ENCODE measurements at places on chromosomes 7 and 10.

GRCh38 chr7:92375013-92375412, 72.3 kb upstream of the GATAD1 start:
- DNase-seq: no peak

- no peak for DNase-seq
These were observed 10.1 kb downstream of the IRF5 start for GRCh38 chr7:128947854-128948253.

- DNase-seq: no peak
These were observed 79.4 kb upstream of the EN2 start for GRCh38 chr7:155378580-155378934.

DNA sequence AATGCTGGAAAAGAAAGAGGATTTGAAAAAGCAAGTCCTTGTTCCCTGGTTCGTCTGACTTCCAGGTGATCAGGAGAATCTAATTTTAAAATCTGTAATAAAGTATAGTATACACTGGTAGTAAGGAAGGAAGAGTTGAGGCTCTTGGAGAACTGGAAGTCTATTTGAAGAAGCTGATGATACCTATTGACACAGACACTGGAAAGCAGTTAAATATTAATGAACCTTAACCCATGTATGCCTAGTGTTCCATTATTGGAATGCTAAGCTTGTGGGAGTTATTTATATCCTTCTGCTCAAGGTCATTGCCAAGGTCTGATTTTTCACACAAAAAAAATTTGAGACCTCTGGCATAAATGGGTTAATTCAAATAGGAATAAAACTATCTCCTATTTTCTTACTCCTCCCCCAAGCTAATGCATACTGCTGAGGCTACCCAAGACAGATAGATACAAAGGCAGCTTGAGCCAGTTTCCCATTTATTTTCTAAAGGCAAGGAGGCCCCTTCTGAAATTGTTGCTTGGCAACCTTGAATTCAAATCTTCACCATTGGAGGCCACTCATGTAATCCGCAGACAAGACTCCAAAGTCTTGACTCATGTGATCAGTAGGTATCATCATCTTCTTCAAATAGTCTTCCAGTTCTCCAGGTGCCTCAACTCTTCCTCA, 110.2 kb downstream of the FZD1 start:
- no peak for DNase-seq

DNA sequence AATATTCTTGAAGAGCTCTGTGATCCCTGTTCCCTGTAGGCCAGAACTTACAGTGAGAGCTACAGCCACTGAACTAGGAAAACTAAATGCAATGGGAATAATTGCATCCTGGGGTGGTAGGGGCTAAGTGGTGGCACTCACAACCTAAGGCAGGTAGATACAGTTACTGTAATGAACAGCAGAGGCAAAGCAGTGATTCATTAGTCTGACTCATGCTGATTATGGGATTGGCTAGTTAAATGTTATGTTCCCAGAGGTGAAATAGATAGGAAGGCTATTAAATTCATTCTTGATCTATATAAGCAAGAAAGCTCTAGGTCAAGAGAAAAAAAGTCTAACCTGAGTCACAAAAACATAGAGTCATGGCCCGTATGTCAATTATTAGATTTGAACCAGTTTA, 173.1 kb upstream of the MALRD1 start:
- no peak for DNase-seq

DNA sequence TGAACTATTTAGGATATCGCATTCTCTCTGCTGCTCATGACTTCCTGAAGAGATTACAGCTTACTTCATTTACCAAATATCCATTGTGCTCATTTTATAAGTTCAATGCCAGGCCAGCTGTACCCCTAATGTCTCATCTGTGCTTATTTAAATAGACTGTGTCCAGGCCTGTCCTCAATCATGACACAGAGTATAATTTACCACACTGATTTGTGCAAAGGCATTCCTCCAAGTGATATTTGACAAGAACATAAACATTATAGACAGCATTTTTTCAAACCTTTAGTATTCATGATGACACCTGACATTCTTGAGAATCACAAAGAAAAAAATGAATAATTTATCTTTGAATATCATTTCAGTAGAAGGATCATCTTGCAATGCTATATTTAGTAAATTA, 260.1 kb upstream of the SEMA3D start:
- no peak for DNase-seq

DNA sequence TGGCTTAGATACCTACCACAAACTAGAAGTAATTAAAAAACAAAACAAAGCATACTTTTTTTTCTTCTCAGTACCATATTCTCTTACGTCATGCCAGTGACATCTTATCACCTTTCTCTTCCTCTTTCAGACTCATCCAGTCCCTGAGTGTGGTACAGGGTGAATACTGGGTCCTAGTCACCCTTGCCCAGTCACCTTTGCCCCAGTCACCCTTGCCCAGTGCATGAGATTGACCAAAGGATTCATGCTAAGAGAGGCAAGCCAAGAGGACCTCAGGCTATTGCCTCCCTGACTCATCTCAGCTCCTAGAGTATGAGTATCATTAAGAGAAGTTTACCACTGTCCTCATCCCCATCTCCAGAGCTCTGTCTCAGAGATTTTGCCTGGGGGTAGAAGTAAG, 10.0 kb upstream of the TSPAN12 start:
- no peak for DNase-seq

GRCh38 chr7:52254396-52255010, 780.9 kb upstream of the POM121L12 start:
- no peak for DNase-seq

DNA sequence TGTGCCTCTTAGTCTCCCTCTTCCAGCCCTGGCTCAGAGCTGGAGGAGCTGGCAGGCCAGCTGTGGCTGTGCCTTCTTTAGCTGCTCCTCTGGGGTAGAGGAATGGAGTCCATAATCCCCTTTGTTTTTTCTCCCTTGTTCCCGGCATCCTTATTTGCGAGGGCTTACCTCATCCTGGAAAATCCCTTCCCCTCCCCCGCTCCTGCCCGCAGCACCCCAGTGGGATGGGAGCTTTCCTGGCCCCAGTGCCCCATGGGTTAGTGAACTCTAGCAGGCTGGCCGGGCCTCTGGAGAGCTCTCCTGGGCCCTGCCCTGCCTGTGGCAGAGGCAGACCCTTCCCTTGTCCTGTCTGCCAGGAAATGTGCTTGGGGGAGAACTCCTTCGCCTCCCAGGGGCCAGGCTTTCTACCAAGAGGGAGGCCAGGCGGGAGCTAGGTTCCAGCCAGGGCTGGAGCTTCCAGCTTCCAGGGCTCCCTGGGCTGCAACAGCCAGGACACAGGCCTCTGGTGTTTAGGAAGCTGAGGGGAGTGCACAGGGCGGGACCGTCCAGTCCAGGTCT, 16.5 kb upstream of the TRIM8 start:
- no peak for DNase-seq

- peak; percentile 57 for DNase-seq
These were observed 1.9 kb upstream of the PLAU start for GRCh38 chr10:73908853-73909539.

DNA sequence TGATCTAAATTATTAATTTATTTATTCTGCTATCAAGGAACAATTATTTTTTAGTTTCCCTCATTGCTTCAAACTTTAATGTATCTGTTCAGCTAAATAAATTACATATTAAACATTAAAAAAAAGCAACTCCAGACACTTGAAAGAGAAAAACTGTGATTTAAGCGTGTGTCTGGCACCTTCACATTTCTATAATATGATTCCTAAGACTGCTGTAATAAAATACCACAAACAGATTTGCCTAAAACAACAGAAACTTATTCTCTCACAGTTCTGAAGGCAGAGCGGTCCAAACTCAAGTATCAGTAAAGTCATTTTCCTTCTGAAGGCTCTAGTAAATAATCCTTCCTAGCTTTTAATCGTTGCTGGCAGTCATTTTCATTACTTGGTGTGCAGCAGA, 580.4 kb upstream of the KCND2 start:
- no peak for DNase-seq

DNA sequence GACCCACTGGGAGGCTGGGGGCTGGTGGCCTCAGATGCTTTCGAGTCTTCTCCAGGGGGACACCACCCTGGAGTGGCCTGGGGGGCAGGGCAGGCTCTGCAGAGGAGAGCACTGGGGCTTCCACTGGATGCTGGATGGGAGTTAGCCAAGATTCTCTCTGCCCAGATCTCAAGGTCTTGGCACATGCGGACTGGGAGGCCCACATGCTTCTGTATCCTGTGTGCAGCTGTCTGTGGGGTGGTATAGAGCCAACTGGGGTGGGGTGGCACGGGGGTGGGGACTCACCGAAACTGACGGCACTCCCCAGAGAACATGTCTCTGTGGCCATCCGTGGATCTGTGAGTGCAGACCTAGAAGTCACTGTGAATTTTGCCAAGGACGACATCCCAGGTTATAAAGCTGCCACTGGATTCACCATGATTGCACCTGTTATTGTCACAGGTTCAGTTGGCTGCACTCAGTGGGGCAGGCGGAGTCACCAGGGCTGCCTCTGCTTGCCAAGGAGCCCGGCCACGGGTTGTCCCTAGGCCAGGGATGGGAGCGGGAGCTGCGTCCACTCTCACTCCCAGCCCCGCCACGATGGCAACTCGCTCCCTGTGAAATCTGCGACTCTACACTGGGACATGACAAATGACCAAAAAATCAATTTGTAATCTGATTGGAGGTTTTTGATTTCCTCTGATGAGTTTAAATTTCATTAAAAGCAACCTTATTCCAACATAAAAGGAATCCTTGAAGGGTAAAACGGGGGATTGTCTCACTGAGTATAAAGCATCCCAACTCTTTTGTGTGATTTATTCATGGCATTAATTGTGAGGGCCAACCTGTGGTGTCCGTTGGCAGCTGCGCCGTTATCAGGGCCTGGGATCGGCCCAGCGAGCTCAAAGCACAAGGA, 131.3 kb downstream of the EBF3 start:
- DNase-seq: no peak

DNA sequence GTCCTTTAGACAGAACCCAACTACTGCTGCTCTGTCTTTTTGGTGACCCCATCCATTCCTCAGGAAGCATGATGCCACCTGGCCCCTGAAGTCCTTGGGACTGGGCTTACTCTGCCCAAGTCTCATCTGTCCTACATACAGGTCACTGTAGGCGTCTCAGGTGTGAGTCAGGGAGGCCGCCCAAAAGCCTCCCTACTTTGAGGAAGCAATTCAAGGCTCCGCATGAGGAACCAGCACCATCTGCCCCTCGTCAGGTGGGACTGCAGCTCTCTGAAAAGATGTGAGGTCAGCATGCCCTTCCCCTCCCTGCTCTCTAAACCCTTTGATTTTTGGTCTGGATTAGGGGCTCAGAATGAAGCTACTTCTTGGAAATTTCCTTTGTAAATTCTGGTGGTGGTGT, 354.8 kb downstream of the CXCL12 start:
- DNase-seq: peak; percentile 14

GRCh38 chr7:130945411-130945811, 211.4 kb upstream of the KLF14 start:
- peak; percentile 42 for DNase-seq

Data from CD4-positive, alpha-beta T cell treated with Interleukin-2 at 100 ng/mL for 4 hours (primary cell).